RWPE2 (cell line): ENCODE measurements at places on chromosomes 6 and 20.

DNA sequence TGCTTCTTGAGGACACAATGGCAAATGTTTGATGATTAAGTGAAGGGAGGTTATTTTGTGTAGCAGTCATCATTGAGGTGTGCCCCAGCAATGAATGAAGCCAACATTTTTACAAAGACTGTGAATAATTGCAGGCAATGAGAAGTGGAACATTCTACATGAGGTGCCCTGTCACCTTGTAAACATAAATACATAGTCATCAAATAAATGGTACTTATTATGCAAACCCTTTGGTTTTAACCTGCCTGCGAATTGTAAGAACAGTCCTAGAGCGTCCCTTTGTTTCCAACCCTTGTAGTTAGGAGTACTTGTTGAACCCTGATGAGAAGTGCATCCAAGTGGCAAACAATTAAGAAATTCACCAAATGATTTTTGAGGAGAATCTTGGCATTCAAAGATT is 7.1 kb upstream of the KIZ start:
- DNase-seq = no peak

DNA sequence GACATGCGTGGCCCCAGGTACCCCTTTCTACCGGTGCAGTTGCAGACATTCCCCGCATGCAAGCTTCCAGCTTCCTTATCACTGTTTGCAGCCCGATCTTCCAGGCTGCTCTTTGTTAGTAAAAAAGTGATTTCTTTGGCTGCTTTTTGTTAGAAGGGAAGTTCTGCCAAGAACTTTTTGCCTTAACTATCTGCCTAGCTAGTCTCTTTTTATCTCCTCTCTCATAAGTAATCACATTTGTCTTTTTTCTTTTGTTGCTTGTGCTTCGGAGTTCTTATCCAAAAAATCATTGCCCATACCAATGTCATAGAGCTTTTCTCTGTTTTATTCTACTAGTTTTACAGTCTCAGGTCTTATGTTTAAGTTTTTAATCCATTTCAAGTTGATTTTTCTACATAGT is 20.3 kb downstream of the FAM162B start:
- no peak for DNase-seq

GRCh38 chr6:150267686-150268561 is 100.9 kb upstream of the IYD start:
- DNase-seq = peak; percentile 75

DNA sequence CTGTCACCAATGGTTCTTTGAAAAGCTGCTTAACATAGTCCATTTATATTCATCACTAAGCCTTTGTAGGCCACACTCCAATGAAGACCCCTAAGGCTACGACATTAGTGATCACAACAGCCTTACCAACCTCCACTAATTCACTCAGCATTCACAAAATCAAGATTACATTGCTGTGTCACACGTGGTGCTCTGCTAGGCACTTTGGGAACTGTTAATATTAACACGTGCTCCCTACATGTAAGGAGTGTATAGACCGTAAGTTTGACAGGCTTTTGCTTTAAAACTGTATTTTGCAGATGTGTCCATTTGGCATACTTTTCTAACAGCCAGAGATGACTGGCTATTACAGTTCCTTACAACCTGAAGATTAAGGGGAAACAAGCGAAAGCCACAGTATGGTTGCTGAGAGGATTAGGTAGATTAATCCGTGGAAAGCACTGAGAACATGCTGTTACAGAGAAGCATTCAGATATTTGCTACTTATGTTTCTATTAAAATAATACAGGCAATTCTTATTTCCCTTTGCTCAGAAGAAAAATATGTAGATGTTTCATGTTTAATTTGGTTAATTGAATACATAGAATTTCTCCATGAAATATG is 69.7 kb downstream of the SAMD3 start:
- DNase-seq = no peak

DNA sequence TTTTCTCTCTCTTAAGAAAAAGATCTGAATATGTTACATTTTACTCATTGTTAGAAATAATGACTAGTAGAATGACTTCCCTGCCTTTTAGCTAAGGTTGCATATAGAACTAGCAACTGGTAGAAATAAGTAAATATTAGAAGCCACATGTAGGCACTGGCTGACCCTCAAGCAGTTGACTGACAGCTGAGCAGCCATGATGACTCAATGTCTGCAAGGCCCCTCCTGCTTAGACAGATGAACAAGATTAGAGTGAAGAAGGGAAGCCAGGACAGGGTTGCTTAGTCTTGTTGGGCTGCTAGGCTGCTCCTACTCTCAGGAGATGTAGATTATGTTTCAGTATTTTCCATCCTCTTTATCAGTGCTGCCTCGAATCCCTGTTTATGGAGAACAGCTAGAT is 6.5 kb downstream of the MEP1A start:
- no peak for DNase-seq

GRCh38 chr6:168189200-168190013 is 110.4 kb upstream of the FRMD1 start:
- DNase-seq = no peak
